A673 (cell line): ENCODE measurements at places on chromosomes 6 and 20.

DNA sequence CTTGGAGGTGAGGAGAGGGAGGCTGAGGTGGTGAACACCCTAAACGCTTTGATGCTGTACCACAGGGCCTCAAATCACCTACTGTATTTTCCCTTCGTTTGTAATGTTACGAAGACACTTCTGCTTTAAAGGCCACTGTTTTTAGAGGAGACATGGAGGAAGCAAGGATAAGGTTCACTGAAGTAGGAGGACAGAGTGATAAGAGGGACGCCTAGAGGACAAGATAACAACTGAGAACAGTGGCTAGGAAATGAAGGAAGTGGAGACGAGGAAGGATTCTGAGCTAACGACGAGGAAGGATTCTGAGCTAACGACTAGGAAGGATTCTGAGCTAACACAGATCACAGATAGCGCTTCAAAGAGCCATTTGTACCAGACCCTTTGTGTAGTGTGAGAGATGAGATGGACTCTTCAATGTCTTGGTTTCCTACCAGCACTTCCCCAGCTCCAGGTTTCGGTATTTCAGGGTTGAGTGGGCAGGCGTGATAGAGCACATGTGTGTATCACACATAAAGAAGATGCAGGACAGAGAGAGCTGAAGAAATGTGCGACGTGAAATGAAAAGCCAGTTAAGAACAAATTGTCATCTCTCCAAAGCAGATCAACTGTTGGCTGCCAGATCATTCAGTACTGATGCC is 7.5 kb downstream of the SF3B5 start:
- DNase-seq = no peak

DNA sequence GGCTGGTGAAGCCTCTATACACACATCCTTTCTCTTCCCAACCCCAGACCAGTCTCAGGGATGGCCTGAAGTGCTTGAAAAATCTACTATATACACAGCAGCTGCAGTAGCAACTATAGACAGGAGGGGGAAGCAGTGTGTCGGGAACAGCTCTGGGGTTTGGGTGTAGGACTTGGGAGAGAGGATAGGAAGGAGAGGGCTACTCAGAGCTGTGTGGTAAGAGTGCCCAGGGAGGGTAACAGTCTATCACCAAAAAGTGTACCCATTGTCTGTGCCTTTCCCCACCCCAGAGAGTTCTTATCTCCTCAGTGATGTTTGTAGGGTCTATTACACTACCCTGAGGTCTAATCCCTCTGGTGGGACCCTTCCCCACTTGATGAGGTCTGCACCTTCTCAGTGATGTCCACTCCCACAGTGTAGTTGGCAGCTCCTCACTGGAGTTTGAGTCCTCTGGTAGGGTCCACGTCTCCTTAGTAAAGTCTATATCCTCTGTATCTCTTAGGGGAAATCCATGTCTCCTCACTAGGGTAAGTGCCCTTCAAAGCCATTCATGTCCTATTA is 1.5 kb upstream of the GGT7 start:
- DNase-seq = peak; percentile 92

DNA sequence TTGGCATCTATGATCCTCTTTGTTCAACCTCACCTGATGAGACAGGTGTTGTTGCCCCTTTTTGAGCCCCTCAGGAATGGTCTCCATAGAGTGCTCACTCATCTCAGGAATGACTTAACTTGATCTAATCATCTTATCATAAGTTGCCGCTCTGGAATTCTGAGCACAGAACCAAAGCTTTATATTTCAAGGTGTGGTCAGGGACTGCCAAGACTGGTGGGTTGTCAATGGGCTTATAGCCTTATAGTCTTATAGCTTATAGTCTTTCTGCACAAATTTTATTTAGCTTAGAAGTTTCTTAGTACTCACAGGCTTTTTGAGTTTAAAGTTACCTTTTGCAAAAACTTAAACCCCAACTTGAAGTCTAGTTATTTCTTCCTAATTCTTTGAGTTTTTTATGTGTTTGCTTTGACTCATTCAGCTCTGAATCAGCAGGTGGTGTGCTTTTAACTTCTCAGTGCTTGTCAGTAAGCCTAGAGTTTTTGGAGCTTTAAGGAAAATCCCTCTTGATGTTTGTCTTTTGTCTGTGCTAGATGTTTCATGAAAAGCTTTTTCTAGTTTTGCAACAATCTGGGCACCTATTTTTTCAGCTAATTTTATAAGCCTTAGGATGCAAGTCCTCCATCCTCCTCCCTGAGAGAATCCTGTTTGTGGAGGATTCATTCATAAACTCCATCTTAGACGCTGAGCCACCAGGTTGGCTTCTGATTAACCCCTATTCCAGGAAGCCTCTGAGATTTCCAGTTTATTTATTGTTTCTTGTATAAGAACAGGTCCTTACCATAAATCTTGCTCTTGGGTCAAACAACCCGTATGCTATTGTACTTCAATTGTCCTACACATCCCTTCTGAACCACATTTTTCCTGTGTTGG is 72.3 kb upstream of the SSTR4 start:
- no peak for DNase-seq

DNA sequence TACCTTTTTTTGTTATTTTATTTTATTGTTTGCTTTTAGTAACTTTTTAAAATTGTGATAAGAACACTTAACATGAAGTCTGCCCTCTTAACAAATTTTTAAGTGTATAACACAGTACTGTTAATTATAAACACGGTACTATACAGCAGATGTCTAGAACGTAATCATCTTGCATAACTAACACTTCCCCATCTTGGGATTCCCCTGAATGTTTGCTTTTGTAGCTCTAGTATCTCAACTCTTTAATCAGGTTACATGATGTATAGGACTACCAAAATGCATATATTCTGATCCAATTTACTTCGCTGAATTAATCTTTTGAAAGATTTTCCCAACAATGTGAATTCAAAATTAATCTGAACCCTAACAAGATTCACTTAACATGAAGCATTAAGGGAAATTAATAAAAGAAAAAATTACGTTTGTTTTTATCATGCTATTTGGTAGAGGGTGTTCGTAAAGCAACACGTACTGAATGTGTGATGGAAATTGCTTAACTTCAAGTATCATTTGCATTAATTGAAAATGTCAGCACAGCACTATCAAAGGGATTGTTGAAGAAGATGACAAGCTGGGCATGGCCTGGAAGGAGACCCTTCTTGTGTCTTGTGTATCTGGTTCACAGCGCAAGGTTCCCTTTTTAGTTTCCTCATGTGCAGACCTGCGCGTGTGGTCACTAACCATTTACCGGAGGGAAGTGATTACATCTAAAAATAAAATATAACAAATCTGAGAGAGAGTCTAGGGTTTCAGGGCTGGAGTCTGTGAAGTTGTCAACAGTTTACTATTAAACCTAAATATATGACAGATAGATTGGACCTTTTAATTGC is 15.2 kb downstream of the COL19A1 start:
- DNase-seq = no peak

DNA sequence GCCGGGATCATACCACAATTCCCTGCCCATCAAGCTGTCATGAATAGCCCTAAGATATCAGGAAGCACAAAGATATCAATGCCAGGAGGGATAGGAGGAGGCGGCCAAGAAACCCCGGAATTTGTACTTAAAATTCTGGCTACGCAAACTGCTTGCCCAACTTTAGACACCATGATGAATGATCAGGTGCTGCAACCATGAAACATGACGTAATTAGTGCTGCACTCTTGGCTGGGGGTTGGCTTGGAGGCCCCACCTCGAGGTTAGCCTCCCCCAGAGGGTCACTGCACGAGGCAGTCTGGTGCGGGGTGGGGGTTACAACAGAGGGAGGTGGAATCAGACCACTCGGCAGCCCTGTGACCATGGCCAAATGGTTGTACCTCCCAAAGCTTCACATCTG is 8.9 kb downstream of the SIRPA start:
- DNase-seq = no peak

DNA sequence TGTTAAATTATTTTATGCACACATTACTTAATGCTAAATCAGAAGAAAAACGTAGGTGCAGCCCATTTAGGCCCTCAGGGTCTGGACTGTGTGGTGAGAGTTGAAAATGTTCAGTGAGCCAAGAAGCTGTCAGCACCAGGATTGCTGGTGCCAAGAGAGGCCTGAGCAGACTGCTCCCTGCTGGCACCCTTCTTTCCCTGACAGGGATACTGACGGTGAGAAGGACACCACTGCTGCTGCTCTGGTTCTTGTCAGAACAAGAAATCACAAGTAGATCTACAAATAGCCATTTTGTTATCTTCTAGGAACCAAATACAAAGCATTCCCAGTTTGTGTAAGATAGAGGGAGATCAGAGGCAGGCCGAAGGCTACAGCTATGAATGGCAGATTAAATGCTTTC is 48.7 kb upstream of the CRISP1 start:
- DNase-seq = peak; percentile 13

DNA sequence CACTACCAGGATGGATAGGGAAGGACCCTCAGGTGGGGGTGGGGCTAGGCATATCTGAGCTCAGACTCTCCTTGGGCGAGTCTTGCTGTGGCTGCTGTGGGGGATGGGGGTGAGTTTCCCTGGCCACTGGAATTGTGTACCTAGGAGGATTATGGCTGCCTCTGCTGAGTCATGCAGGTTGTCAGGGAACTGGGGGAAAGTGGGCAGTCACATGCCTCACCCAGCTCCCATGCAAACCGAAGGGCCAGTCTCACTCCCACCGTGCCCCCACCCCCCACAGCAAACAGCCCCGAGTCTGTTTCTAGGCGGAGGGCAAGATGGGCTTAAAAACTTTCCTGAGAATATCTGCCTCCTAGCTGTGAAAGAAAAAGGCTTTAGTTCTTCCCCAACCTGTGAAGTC is 210.3 kb upstream of the FERMT1 start:
- no peak for DNase-seq

DNA sequence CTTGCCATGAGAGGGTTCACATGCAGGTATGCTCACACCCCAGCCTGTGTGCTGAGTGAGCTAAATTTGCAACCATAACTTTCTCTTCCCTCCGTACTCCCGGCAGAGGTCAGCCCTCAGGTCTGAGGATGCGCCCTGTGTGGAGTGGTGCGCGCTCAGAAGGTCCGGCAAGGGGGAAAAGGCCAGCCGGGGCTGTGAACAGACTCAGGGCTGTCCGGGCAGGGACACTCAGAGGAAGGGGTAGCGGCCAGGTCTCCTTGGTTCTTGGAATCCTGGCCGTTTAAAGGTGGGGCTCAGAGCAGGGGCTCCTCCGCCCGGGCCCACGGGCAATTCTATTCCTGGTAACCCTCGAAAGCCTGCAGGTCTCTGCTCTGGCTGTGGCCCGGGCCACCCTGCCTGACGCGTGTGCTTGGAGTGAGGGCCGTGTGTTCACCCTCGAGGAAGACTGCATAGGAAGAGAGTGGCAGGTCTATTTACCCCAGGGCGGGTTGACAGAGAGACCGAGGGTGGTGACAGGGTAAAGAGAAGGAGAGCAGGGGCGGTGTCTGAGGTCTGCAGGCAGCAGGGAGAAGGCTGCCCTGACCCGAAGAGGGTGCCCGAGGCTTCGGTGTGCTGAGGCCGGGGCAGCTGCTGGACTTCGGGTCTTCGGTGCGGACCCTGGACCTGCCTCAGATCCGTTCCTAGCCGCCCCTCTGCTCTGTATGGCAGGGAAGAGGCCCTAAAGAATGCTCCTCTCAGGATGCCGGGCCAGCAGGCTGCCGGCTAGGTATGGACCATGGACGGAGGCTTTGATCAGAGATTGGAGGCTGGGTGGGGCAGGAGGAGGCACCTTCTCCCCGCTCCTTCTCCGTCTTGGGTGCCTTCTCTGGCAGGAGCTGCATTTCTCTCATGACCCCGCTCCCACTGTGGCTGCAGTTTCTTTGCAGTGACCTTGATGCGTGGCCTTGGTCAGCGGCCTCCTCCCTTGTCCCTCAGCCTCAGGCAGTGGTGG is 131.1 kb upstream of the ARMC2 start:
- no peak for DNase-seq

- DNase-seq = peak; percentile 46
Observed at GRCh38 chr6:137415127-137415833, 78.9 kb downstream of the OLIG3 start.

GRCh38 chr6:166580076-166581050 is 6.1 kb downstream of the RAMACL start:
- DNase-seq = peak; percentile 40

- DNase-seq = no peak
Observed at GRCh38 chr6:117128052-117128451, 137.3 kb upstream of the VGLL2 start.

GRCh38 chr6:151399679-151400078 is 8.3 kb upstream of the ZBTB2 start:
- DNase-seq = no peak

DNA sequence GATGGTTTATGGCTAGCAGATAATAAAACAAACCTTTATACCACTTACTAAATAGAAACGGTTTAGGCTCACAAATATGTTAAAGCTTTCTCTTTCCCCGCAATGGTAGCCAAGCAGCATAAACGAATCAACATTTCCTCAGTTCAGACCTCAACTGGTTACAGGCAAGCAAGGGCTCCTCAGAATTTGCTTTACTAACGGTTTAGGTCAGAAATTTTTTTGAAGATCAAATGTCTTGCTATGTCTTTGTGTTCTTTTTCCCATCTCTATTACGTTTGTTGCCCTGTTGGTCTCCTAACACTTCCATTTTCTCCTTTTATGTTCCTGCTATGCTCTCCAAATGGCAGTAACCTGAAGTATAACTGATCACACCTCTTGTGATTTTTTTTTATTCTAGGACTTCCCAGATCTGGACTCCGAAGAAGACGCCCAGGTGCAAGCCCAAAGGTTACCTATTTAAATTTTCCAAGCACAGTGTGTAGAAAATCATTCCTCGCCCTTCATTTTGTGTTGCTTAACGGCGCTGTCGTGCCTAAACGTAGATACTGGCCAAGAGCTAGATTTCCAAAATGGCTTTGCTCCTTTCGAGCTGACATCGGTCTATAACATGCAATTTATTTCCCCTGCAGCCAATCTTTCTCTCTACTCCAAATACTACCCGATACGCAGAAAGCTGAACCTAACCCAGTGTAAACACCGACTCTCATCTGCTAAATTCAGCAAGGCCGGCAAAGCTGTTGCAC is 717 bp upstream of the ASF1A start:
- DNase-seq = peak; percentile 78

DNA sequence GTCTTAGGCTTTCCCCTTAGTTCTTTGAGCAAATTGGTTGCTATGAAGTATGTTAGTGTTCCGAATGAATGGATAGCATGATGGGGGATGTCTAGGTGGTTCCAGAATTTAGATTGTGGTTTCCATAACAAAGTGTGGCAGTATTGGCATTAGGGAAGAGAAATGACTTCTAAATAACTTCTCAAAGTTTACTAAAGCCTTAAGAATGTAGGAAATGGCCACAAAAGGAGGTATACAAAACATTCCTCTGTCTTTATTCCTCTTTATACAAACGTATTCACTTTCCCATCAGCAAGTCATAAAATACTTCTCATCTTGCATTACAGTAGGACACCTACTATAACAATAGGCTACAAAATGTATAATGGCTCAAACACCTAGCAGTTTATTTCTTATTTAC is 279.6 kb downstream of the ESR1 start:
- DNase-seq = no peak

- no peak for DNase-seq
Observed at GRCh38 chr20:19330731-19331130, 118.3 kb downstream of the SLC24A3 start.

DNA sequence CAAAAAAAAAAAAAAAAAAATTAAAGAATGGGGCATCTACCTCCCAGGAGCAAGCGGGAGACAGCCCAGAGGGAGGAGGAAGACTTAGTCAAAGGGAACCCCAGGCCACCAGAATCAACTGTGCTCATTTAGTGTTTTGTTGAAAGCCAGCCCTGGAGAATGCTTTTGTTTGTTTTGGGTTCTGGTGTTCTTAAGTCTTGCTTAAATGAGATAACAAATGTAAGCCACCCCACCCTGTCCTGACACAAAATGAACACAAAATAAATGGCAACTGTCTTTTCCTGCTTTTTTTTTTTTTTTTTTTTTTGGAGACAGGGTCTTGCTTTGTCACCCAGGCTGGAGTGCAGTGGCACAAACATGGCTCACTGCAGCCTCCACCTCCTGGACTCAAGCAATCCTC is 165.0 kb upstream of the JARID2 start:
- no peak for DNase-seq
